ENCODE measurements at places on chromosomes 7 and 10. TPM values are rescaled to one million over a fixed set of nuclear protein-coding genes. Genes with fewer than 3 reads are reported as not detected.

DNA sequence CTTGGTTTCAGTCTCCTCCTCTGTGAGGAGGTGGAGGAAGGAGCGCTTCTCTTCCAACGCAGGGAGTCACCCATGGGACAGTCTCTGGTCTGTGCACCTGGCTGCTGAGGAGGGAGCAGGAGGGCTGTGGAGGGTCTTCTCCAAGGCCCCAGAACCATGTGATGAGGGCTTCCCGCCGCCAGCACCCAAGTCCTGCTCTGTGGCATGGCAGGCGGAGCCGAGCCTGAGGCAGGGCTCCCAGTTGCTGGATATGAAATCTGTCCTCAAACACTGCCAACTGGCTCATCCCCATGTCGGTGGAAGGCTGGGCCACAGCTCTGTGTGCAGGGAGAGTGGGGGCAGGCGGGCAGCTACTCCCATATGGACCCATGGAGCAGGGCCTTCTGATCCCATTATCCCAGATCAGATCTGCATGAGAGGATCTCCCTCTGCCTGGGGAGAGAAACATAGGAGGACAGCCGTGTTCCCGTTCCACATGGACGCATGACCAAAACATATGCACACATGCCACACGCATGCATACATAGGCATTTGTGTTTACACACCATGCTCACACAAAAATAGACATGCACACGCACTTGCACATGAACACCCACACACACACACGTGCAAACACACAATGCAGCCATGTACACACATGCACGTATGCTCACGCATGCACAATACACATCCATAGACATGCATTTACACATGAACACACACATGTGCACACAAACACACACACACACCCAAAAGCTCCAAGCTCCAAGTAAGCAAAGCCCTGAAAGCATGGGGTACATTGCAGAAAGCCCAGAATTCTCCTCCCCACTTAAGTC lies 38.8 kb upstream of the EN2 start:
- H3K4me3 ChIP-seq, result no peak overlapping the region
- no peak for DNase-seq
- H3K27ac ChIP-seq, result no peak overlapping the region
- H3K27me3 ChIP-seq, result peaks cover 73% of the 10 kb centered on the region

DNA sequence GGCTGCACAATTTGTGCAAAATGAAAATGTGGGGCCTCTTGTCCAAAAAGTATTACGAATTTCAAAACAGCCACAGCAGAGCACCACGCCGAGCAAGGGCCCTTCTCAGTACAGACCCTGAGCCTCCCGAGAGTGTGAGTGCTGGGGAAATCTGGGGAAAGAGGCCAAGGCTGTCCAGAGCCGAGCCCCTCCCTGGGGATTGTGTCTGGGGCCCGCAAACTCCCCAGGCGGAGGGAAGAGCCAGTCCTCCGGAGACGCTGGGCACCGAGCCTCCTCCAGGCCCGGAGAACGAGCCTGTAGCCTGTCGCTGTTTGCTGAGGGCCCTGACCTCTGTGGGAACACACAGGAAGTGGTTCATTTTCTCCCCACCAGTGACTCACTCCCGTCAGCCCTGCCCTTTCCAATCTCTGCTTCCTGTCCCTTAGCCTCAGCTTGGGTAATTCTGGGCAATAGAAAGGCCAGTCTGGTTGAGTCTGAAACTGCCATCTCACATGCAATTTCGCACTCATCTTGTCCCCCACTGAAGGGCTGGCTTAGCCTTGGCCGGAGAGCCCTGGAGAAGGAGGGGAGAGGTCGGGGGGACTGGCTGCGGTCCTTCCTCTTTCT lies 19.5 kb upstream of the GNA12 start:
- no peaks in the 10 kb centered on the region for H3K27me3 ChIP-seq
- H3K4me3 ChIP-seq, result peak overlapping the region; percentile 54
- peak overlapping the region; percentile 97 for H3K27ac ChIP-seq
- peaks cover 23% of the 10 kb centered on the region for H3K4me1 ChIP-seq
- H3K36me3 ChIP-seq, result no peaks in the 10 kb centered on the region

Gene GARIN1A
- 3.6 TPM for total RNA-seq

DNA sequence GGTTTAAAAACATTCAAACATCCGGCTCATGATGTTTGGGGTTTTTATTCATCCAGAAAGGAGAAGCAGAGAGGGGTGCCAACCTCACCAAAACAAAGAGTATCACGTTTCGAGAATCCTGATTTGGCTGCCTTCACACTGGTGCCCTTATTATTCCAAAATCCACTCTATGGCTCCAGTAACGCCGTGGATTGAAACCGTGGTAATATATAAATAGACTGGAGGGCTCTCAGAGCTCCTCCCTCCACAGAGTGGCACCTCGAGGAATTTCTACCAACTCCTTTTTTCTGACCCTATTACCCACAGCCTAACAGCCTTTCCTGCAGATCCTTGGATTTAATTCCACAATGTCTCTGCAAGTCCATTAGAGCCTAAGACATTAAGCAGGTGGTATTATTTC lies 353.6 kb downstream of the CRPPA start:
- peaks cover 7% of the 10 kb centered on the region for H3K4me1 ChIP-seq
- H3K27ac ChIP-seq, result no peak overlapping the region
- no peak for DNase-seq
- no peaks in the 10 kb centered on the region for H3K36me3 ChIP-seq
- 0 out of 2 replicates have a peak, but pooled peaks cover 10% of the 10 kb centered on the region for H3K27me3 ChIP-seq

Gene CLCN1
- 0.55 TPM for total RNA-seq
